Ovary (tissue), 10 donors: ENCODE measurements at places on chromosomes 2 and 18. TPM values are rescaled to one million over a fixed set of nuclear protein-coding genes. Genes with fewer than 3 reads are reported as not detected.

DNA sequence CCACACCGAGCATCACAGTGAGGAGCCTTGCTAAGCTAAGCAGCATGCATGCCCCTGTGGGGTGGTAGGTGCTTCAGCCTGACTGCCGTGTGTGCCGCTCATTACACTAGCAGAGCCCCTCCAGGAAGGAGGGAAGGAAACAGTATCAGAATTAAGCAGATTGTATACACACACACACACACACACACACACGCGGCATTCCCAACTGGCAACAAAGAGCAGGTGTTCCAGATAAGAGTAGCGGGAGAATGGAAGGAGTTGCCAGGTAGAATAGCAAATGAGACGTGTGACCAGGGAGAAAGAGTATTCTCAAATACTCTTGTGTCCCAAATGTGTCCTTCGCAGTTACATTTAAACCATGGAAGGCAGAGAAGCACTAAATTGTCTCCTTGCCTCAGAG, 47.6 kb upstream of the TTC39C start:
- no peak for DNase-seq

- no peak for DNase-seq
Measured at GRCh38 chr2:120315367-120316033, 30.4 kb upstream of the INHBB start.

DNA sequence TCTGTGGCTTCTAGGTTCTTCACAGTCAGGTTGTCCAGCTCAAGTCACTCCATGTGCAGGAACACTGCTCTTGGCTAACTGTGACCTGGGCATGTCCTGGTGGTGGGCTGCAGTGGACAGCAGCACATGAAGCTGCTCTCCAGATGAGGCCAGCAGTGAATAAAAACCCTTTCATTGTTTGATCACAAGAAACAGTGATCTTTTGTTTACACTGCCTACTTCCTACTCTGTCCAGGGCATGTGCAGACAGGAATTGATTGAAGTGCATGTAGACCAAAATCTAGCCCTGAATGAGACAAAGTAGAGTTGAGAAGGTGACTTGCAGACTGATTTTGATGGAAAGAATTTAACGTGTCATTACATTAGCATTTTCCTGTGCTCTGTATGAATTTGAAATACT, 34.9 kb downstream of the BCL2L11 start:
- no peak for DNase-seq

DNA sequence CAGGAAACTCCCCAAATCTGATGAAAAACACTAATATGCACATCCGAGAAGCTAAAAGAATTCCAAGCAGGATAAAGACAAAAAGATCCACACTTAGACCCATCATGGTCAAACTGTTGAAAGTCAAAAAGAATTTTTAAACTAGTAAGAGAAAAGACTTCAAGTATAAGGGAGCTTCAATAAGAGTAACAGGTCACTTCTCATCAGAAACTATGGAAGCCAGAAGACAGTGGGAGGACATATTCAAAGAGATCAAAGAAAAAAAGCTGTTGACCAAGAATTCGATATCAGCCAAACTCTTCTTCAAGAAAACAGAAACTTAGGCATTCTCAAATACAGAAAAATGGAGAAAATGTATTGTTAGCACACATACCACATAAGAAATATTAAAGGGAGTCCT, 50.4 kb downstream of the ZC3H8 start:
- DNase-seq: no peak

The SLC14A1 gene
- polyA plus RNA-seq: 0.24 TPM
